T-helper 17 cell (primary cell): ENCODE measurements at places on chromosomes 4 and X.

GRCh38 chrX:13760426-13760825 is 25.9 kb downstream of the OFD1 start:
- no peak for DNase-seq

DNA sequence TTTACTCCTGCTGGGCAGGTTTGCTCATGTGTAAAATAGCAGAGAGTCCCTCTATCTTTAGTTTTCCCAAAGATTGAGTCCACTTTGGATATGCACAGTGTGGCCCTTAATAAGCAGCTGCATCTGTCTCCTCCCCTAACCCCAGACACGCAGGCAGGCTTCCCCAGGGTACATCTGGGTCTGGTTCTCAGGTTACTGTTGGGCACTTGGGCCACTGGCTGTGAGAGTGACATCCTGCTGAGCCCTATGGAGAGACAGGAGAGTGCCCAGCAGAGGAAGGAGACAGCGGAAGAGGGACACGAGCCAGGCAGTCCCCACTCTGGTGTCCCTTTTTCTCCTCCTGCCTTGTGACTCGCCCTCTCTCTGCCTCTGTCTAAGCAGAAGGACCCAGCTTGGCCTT is 16.0 kb downstream of the XK start:
- DNase-seq: no peak

DNA sequence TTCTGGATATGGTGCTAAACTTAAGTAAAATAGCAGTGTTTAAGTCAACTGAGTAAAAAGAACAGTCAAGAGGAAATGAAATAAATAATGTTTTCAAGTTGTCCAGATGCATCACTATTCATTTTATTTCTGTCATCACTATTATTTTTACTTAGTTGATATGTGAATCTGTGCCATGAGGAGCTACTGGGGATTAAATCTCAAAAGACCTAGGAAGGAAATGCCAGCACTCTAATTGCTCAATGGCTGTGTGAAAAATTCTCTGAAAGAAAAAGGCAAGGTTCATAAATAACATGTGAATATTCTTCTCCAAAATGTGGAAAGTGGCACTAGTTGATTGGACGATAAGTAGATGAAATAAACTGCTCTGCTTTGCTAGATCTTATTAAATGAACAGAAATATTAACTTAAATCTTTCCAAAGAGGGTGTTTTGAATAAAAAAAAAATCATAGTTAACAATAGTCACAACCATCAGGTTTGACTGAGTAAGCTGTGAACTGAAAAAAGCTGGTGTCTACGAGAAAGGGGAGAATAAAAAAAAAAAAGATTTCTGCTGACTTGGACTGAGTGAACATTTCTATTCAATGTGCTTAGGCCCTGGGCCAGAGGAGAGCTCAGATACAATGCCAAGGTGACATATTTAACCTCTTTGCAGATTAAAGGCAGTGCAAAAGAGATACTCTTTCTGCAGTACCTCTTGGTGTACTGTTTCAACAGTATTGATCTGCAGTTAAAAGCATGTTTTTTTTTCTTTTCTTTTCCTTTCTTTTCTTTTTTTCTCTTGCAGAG is 1.6 kb downstream of the SPARCL1 start:
- DNase-seq: no peak

- no peak for DNase-seq
Observed at GRCh38 chr4:39305912-39306677, 60.1 kb downstream of the RFC1 start.

GRCh38 chrX:18833071-18833731 is 125.8 kb downstream of the PPEF1 start:
- no peak for DNase-seq

DNA sequence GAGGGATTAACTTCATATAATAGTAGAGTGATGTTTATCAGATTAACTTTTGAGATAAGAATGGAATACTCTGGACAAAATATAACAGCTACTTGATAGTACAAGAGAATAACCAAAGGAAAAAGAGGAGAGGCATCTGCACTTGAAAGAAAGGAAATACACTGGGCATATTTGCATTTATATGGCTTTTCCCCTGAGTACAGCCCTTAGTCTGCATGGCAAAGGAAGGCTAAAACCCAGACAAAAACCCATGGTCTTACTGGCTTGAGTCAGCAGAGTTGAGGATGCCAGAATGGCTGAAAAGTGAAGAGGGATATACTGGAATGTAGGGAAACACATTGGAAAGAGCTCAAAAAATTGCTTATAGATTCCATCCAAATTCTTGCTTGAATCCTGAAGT is 101.6 kb downstream of the COL4A5 start:
- DNase-seq: no peak

GRCh38 chrX:42025861-42026260 is 102.5 kb upstream of the CASK start:
- no peak for DNase-seq

DNA sequence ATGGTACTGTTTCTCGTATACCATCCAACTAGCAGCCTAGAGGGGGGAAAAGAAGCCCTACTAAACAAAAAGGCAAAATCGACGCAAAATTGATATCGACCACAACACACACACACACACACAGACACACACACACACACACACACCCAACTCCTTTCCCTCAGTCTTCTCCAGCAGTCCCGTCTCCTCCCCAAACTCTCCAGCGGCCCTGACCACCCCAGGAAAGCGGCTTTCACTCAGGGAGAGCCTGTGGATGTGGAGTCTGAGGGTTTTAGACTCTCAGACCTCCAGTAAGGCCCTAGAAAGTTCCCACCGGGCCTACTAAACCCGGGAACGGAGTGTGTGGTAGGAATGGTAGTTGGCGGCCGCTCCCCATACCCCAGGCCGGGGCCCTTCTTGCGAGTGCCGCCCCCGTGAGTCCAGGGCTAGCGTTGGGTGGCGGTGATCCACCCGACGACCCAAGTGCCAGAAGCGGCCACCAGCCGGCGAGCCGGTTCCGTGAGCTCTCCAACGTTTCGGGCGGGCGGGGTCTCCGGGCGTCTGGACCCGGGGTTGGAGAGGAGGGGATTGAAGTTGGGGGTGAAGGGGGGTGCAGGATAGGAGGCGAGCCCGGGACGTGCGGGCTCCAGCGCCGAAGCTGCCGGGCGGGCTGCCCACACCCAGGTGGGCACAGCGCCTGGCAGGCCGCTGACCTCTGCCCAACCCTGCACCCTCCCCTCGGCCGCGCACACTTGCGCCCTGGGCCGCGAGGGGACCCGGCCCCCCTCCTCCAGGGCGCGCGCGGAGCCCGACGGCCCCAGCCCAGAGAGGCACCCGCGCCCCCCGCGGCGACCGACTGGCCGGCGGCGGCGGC is 13.7 kb downstream of the ARX start:
- no peak for DNase-seq

GRCh38 chrX:39491548-39492297 is 606.0 kb downstream of the BCOR start:
- no peak for DNase-seq

DNA sequence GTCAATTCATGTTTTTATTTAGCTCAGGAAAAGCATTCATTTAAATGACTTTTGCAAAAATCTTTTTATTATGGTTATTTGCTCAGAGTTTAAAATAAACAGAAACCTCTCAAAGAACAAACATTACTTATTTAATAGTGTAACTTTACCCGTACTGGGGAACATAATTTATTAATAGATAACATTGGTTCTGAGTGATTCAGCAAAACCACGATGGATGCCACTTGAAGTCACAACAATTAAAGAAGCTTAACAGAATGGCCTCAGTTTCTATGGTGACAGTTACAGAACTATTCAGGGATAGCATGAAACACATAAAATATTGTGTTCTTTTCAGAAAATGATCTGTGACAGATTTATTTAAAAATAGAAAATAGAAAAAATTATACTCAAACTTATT is 368.7 kb downstream of the CCSER1 start:
- no peak for DNase-seq
